Motor neuron (in vitro differentiated cells): ENCODE measurements at places on chromosomes 6 and 20. TPM values are rescaled to one million over a fixed set of nuclear protein-coding genes. Genes with fewer than 3 reads are reported as not detected.

Gene TINAG
- not detected in 2 replicates for total RNA-seq

Gene UBD
- 0.91 and 1.9 TPM in 2 replicates for total RNA-seq

Gene TULP1
- 0.14 and 0.33 TPM in 2 replicates for total RNA-seq

Gene POU5F1
- 3.8 and 5.9 TPM in 2 replicates for total RNA-seq

Gene IMPG1
- 0.43 and 0.75 TPM in 2 replicates for total RNA-seq

Gene DXO
- 22.0 and 24.6 TPM in 2 replicates for total RNA-seq

Gene SFTA2
- total RNA-seq = 1.2 TPM in 1 of 2 replicates, not detected in the other

Gene XKR7
- total RNA-seq = 13.5 and 15.0 TPM in 2 replicates

Gene NKX2-2
- 0.53 and 0.57 TPM in 2 replicates for total RNA-seq

Gene MUCL3
- total RNA-seq = 0.14 and 0.36 TPM in 2 replicates

Gene TBX18
- 19.6 and 21.3 TPM in 2 replicates for total RNA-seq

Gene KCNB1
- 7.3 and 7.4 TPM in 2 replicates for total RNA-seq

Gene IL20RA
- not detected in 2 replicates for total RNA-seq

Gene BFSP1
- total RNA-seq = 0.50 and 1.0 TPM in 2 replicates

Gene GUCA1A
- 0.82 and 1.4 TPM in 2 replicates for total RNA-seq

Gene FAM83C
- 0.58 TPM in 1 of 2 replicates, not detected in the other for total RNA-seq

Gene RHAG
- total RNA-seq = 0.28 and 0.34 TPM in 2 replicates

Gene SAMD10
- total RNA-seq = 8.8 and 9.5 TPM in 2 replicates

Gene THBS2
- 1.3 and 1.9 TPM in 2 replicates for total RNA-seq

Gene SLC52A3
- 0.16 TPM in 1 of 2 replicates, not detected in the other for total RNA-seq

Gene CNBD2
- total RNA-seq = 4.0 and 7.2 TPM in 2 replicates

Gene CDH4
- total RNA-seq = 12.9 and 13.0 TPM in 2 replicates

Gene LY6G5C
- total RNA-seq = 6.8 and 7.1 TPM in 2 replicates

Gene SRSF12
- 15.7 and 16.8 TPM in 2 replicates for total RNA-seq

Gene SCUBE3
- 2.4 and 2.9 TPM in 2 replicates for total RNA-seq

Gene SUMO4
- 0.92 and 1.3 TPM in 2 replicates for total RNA-seq

Gene TMEM217
- 3.6 and 4.8 TPM in 2 replicates for total RNA-seq

Gene OR2H1
- total RNA-seq = 0.18 and 0.29 TPM in 2 replicates

Gene VSX1
- total RNA-seq = 0.36 and 1.2 TPM in 2 replicates

Gene CLDN20
- total RNA-seq = 1.8 and 1.9 TPM in 2 replicates

Gene NHLRC1
- 1.6 and 2.1 TPM in 2 replicates for total RNA-seq

Gene PPP1R16B
- total RNA-seq = 3.2 and 3.6 TPM in 2 replicates

Gene USP49
- 12.4 and 12.9 TPM in 2 replicates for total RNA-seq

Gene TNFRSF6B
- total RNA-seq = 1.6 TPM in 1 of 2 replicates, not detected in the other

Gene OTOR
- 0.32 TPM in 1 of 2 replicates, not detected in the other for total RNA-seq

Gene ULBP3
- 6.6 and 7.7 TPM in 2 replicates for total RNA-seq

Gene AGER
- 1.4 and 1.9 TPM in 2 replicates for total RNA-seq

Gene RNF146
- 54.1 and 54.6 TPM in 2 replicates for total RNA-seq

Gene CST1
- total RNA-seq = not detected in 2 replicates

Gene ME1
- total RNA-seq = 4.7 and 5.1 TPM in 2 replicates

Gene HRH3
- 1.9 and 2.4 TPM in 2 replicates for total RNA-seq

Gene ADGRB3
- total RNA-seq = 41.6 and 43.9 TPM in 2 replicates
